ENCODE measurements at places on chromosomes 5 and 9. TPM values are rescaled to one million over a fixed set of nuclear protein-coding genes. Genes with fewer than 3 reads are reported as not detected.

DNA sequence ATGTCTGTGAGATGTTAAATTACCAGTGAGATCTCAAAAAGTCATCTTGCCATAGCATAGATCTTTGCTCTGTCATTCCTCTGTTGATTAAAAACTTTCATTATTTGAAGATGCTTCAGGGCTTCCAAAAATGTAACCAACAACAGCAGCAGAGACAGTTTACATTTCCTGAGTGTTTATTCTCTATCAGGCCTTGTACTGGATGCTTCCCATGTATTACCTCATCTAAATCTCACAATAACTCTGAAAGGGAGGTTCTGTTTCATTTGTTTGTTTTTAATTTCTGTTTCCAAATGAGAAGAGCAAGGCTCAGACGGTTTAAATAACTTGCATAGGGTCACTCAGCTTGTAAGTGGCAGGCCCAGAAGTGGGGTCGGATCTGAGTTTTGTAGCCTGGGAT, 45.2 kb downstream of the MRRF start:
- no peak for DNase-seq

GRCh38 chr5:54002779-54003178, 307.6 kb downstream of the ARL15 start:
- no peak for DNase-seq

- DNase-seq, result no peak
These were observed 56.1 kb downstream of the ANKRD55 start for GRCh38 chr5:56176871-56177533.

GRCh38 chr5:68344447-68345111, 129.0 kb downstream of the PIK3R1 start:
- DNase-seq, result no peak

- peak; percentile 72 for DNase-seq
These were observed 587.7 kb upstream of the GRAMD2B start for GRCh38 chr5:125835293-125836172.

DNA sequence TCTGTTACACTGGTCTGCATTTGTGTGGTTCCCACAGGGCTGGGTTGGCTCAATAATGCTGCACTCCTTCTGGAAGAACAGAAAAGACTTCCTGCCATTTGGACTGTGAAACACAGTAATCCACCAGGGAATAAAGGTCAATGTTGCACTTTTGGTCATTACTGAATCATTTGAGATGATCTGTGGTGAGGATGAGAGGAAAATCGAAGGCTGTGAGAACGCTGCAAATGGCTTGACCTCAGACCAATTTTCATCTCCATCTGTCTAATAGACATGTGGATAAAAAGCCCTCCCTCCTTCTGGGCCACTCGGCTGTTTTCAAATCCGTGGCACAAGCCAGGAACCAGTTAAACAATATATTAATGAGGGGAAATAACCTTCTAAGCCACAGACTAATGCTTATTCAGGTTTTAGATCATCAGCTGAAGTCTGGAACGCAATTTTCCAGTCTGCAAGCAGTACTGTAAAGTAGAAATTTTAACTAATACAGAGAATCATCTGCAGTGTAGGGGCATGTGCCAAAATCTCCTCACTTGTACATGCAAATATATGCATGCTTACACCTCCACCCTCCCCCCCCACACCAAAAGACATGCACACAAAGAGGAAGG, 20.2 kb downstream of the TLE1 start:
- DNase-seq, result peak; percentile 37

GRCh38 chr5:179371121-179371510, 25.9 kb upstream of the ADAMTS2 start:
- DNase-seq, result no peak

- no peak for DNase-seq
These were observed 67.0 kb upstream of the DPYSL3 start for GRCh38 chr5:147576646-147577535.

- no peak for DNase-seq
These were observed 12.0 kb downstream of the TTC1 start for GRCh38 chr5:160020964-160021363.

GRCh38 chr9:16254674-16255073, 615.8 kb downstream of the BNC2 start:
- DNase-seq, result no peak

GRCh38 chr5:51194671-51195070, 188.6 kb upstream of the ISL1 start:
- DNase-seq, result no peak

GRCh38 chr9:129138476-129139232, 27.4 kb downstream of the PTPA start:
- no peak for DNase-seq

DNA sequence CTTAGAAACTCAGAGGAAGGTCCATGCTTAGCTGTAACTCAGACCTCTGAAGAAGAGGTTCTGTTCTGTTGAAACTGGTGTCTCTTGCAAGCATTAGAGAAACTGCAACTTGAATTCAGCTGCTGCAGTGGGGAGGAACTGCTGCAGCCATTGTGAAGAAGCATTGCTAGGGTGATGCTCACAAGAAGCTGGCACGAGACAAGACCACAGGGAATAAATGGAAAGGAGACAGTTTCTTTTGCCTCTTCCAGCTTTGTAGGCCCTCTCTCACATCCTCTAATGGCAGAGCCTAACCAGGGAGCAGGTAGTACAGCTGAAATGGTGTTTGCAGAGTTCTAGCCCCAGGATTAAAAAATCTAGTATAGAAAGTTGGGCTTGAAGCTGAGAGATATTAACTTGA, 148.0 kb upstream of the DMAC1 start:
- peak; percentile 30 for DNase-seq

DNA sequence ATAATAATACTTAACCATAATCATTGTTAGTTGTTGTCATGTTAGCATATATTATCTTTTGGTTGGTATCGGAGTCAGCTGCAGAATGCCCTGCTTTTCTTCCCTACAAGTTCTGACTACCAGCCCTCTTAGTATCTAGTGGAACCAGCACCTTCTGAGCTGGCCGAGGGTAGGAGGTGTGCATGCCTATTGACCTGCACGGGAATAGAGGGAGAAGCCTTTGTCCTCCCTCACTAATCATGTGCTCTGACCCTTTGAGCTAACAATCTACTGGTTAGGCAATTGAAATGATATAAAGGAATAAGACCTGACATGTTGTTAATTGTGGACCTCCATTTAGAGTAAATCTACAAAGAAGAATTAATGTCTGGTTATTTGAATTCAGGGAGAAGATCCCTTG, 4.1 kb downstream of the PCSK5 start:
- DNase-seq, result no peak

DNA sequence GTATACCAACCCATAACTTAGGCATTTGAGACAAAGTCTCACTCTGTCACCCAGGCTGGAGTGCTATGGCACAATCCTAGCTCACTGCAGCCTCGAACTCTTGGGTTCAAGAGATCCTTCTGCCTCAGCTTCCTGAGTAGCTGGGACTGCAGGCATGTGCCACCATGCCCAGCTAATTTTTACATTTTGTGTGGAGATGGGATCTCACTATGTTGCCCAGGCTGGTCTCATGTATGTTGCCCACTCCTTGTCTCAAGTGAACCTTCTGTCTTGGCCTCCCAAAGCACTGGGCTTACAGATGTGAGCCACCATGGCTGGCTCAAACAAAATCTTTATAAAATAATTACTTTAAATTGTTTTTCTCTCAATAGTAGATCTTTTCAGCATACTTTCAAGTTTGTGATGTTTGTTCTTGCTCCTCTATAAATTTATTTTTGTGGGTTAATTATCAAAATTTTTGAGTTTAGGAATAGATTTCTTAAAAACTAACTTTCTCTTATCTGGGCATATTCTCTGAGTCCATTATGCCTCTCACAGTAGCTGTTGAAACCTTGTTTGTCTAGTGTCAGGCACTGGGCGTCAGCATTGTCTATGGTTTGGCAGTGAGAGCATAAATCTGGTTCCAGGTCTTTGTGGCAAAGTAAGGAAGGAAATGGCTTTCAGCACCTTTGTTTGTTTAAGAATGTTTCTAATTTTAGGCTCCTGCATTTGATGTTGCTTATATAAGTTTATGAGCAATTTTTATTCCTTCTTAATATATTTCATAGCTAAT, 38.7 kb downstream of the NLN start:
- peak; percentile 18 for DNase-seq

DNA sequence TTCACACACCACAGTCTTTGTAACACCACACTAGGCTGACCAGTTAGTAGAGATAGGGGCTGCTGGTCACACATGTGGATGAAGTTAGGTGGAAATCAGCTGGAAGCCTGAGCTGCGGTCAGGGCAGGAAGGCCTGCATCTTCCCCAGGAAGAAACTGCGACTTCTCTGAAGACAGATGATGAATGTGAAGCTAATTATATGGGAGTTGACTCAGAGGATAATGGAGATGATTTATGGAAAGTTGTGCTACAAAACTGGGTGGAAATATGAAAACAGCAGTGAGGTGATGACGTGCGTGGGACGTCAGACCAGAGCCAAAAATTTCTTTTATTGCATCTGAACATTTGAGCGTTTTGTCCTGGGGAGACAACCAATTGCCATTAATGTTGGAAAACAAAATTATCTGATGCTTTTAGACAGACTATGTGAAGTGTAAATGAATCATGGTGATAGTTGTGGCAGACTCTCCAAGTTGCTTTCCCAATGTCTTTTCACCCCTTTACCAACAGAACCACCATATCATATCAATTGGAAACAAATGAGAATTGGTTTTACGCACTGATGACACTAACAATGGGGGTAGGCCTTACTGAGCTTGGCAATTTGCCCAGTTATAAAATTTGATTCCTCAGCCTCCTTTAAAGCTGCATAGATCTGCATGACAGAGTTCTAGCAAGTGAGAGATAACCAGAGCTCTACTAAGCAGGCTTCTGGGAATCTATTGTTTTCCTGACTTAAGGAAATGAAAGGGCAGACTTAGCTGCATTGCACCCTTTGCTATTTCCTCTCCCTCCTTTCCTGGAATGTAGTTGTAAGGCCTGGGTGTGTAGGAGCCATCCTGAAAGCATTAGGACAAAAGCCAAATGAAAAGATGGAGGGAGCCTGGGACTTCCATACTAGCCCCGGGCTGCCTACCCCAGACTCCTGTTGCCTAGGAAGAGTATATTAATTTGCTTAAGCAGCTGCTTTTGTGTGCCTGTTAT, 84.0 kb downstream of the RAB3C start:
- no peak for DNase-seq

- DNase-seq, result no peak
These were observed 3.8 kb downstream of the IFNA1 start for GRCh38 chr9:21443849-21444625.

- DNase-seq, result no peak
These were observed 211.5 kb downstream of the PCSK5 start for GRCh38 chr9:76101947-76102346.

GRCh38 chr5:128395073-128395472, 143.0 kb downstream of the FBN2 start:
- DNase-seq, result no peak

DNA sequence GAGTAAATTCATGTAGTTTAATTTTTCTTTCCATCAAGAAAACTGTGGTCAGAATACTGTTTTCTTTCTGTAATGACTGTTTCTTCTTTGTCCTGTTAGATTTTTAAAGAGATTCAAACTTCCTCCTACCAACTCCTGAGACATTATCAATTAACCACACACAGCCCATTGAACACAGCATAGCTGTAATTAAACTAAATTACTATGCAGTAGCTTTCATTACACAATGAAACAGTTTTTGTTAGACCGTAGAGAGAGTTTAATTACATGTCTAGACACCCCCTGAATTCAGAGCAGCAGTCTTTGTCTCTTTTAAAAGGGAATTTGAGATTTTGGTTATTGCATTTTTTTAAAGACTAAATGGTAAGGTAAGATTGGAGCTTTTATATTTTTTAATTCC, 77.5 kb downstream of the STARD4 start:
- no peak for DNase-seq

The TNIP1 gene
- total RNA-seq, result 32.2 TPM

The TMOD1 gene
- not detected for total RNA-seq

The HMCN2 gene
- not detected for total RNA-seq

The PHF2 gene
- 8.1 TPM for total RNA-seq

The NME5 gene
- not detected for total RNA-seq

The SLC6A19 gene
- total RNA-seq, result 1.0 TPM

The PCDHB16 gene
- total RNA-seq, result 1.3 TPM

The FCHSD1 gene
- 8.8 TPM for total RNA-seq

The TMEM215 gene
- not detected for total RNA-seq

The LHX2 gene
- total RNA-seq, result 31.6 TPM

The TXNDC8 gene
- not detected for total RNA-seq

The LRRC26 gene
- total RNA-seq, result not detected

The FLT4 gene
- 15.7 TPM for total RNA-seq
